Mesenteric fat pad (tissue), 1 donor: ENCODE measurements at places on chromosomes 7 and 10. TPM values are rescaled to one million over a fixed set of nuclear protein-coding genes. Genes with fewer than 3 reads are reported as not detected.

DNA sequence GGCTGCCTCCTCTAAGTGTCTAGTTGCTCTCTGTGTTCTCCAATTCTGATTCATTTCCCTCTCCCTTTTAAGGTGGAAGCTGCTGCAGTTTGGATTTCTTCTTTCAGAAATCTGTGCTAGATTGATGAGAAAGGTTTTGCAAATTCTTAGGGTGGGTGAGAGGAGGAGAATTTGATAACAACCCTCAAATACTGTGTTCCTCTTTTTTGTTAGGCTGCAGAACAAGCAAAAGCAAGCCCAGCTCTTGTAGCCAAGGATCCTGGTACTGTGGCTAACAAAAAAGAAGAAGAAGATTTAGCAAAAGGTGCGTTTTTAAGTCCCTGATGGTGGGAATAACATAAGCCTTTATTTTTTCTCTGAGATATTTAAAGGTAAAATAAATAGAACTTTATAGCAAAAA, 49.1 kb downstream of the STAM start:
- no peak for DNase-seq

- DNase-seq, result no peak
These were observed 975 bp downstream of the CNTNAP2 start for GRCh38 chr7:146117576-146117975.

GRCh38 chr7:71860572-71860971, 551.6 kb downstream of the CALN1 start:
- no peak for DNase-seq

- DNase-seq, result no peak
These were observed 28.1 kb downstream of the ARL4A start for GRCh38 chr7:12715372-12716133.

The FAM131B gene
- 1.8 TPM for total RNA-seq

DNA sequence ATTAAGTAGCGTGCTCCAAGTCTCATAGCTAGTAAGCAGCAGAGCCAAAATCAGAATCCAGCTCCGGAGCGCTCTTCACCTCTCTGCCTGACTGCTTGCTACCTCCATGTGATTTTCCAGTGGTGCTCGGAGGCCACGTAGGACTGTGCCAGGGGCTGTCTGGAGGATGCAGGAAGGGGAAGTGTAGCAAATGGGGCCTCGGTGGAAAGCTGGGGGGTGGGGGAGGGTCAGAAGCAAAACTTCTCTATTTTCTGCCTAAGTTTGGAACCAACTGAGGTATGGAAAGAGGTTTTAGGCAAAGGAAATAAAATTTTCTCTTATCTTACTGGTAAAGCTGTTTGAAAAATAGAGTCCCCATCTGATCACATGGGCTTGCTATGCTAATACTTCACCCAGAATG, 108.7 kb downstream of the TBXAS1 start:
- DNase-seq, result no peak

DNA sequence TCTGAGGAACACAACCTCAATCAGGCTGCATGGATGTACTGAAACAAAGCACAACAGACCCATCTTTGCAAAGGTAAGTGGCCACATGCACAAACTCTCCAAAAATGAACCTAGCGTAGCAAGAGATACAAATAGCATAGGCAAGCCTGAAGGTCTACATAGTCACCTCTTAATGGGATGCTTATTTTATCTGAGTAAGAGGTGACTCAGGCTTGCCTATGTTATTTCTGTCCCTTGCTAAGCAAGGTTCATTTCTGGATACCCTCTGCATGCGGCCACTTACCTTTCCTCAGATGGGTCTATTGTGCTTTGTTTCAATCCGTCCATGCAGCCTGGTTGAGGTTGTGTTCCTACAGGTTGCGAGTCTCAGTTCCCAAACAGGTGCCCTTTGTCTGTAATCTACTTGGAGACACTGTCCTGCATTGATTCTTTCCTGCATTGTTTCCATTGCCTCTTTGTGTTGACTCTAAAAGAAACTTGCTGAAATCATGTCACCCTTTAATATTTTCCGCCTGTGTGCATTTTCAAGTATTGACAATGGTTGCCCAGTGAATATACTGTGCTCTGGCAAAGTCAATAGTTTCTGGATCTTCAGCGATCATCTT, 291.8 kb upstream of the LYZL1 start:
- DNase-seq, result no peak

- no peak for DNase-seq
These were observed 147.5 kb downstream of the SLC16A9 start for GRCh38 chr10:59562126-59562525.

The GIMAP6 gene
- total RNA-seq, result 46.6 TPM

DNA sequence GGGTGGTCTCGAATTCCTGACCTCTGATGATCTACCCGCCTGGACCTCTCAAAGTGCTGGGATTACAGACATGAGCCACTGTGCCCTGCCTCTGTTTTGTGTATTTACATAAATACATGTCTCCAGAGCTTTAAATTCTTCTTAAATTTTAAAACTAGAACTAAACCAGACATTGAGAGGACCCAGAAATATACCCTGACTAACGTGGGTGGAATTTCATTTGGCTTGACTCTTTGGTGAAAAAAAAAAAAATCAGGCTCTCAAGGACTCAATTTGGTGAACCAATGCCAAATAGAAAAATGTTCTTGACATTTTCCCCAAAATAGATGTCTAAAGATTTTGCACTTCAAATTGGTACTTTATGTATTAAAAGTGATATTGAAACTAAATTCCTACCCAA, 16.6 kb upstream of the FAS start:
- no peak for DNase-seq

The HECW1 gene
- 2.6 TPM for total RNA-seq

The PON1 gene
- total RNA-seq, result 0.19 TPM

The ZNF727 gene
- 4.1 TPM for total RNA-seq

The IGF2BP3 gene
- total RNA-seq, result 1.2 TPM

GRCh38 chr7:33422825-33423645, 293.7 kb downstream of the BBS9 start:
- no peak for DNase-seq

The TMEM184A gene
- 0.16 TPM for total RNA-seq

The EPO gene
- not detected for total RNA-seq

DNA sequence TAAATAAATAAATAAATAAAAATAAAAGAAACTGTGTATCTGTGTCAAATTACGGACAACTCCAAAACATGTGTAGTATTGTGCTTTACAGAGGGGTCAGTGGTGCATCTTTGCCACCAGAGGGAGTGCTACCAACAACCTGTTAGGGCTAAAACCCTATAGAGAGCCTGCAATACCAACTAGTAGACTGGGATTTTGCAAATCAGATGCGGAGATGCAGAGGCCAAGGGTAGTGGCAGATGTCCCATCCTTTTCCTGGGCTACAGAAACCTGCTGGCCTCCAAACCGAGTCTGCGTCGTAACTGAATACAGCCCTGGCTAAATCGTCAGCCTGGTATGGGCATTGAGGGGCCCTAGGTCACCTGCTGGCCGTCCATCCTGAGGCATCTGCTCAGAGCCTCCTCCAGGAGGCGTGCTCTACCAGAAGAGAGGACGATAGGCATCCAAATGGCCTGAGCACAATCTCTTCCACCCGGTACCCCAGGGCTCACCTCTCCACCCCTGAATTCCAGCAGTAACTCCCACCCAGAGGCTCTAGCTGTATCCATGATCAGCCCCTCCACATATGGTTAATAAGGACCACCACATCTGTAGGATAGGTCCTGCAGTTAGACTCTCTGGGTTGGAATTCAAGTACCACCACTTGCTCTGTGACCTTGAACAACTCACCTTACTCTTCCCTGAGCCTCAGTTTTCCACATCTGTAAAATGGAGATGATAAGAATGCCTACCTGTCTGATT, 6.2 kb upstream of the RRP12 start:
- no peak for DNase-seq

DNA sequence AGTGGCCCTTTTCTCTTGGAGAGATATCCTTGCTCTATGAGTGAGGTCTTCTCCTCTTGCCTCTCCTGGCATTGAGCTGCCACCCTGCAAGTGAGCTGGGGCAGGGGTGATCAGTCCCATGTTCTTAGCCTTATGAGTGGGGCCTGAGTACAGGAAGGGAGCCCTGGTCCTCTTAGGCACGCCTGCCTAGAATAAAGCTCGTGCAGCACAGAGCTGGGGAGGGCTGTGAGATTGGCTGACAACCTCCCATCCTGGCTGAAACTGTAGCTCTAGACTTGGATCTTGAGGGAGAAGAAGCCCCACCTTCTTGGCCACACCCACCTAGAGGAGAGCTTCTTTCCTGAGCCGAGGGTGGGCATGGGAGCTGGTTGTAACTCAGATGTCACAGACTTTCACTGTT, 305.0 kb upstream of the ZNF32 start:
- DNase-seq, result no peak

The HPSE2 gene
- 1.9 TPM for total RNA-seq

The ELFN1 gene
- total RNA-seq, result 3.7 TPM

DNA sequence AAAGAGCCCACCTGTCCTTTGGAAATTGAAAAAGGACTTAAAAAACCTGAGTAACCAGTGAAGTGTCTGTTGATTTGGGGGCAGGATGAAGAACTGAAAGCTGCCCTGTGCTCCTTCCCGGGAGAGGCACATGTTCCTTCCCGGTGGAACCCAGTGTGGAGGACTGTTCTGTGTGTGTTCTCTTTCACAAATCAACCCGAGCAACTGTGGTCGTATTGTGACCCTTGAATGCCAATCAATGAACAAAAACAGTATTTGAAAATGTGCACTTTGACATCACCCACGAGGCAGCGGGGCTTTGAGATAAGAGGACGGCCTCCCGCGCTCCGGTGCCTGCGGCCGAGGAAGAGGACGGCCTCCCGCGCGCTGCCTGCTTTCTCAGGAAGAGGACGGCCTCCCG, 139.0 kb downstream of the VIPR2 start:
- peak; percentile 41 for DNase-seq

DNA sequence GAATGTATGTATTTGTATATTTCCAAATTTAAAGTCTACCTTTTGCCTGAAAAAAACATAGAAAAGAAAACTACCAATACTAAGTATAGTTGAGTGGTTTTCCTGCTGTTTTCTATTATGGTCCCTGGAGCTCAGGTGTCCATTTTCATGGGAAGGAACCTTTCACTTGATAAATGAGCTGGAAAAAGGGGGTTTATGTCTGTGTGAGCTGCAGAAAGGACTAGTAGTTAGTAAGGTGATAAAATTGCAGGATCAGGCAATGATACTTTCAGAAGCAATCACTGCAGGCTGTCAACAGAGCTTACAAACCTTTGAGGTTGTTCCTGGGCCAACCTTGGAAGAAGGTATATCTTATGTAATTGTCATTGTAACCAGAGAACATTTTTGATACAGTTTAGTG, 48.0 kb downstream of the ST7 start:
- no peak for DNase-seq

The STEAP2 gene
- 29.9 TPM for total RNA-seq

DNA sequence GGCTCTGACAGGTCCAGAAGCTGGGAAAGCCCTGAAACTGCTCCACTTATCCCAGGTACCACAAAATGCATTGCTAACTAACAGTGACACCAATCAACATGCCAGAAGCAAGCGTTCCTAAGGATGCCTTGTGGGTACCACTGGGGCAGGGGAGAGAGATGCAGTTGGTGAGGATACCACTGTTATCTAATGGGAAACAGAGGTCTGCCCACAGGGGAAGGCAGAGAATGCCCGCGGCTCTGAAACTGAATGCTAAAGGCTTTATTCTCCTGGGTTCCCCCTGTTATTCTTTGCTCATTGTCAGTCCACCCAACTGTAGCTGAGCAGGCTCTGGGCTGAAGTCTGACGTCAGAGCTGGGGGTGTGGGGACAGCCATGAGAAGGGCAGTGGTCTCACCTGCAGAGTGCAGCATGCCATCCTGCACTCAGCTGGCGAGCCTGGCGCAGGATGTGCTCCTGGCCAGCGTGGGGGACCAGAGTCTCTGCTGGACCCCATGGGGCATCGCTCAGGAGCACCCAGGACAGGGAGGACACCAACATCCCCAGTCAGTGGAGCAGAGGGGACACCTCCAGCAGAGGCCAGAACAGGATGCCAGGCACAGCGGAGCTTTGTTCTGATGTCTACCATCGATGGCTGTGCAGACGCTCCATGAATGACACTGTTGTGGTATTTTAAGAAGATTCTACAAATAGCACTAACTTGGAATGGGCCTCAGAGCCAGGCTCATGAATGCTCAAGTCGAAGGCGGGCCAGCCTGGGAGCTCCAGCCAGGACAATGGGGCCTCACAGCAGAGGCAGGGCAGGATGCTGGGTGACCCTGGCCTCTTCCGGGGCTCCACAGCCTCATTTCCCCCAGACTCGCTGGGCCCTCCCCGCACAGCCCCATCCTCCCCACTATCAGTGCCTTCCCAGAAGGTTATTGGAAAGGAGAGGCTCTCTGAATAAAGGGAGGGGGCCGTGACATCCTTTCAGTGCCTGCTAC, 95.8 kb downstream of the ARHGAP22 start:
- no peak for DNase-seq

GRCh38 chr10:14598809-14599764, 175.6 kb downstream of the FAM107B start:
- DNase-seq, result no peak

The NUTM2D gene
- total RNA-seq, result 2.1 TPM

- DNase-seq, result peak; percentile 80
These were observed 278.0 kb downstream of the TNS3 start for GRCh38 chr7:47303695-47304453.

- no peak for DNase-seq
These were observed 528.5 kb downstream of the LRMDA start for GRCh38 chr10:75959912-75960311.

- no peak for DNase-seq
These were observed 536.6 kb downstream of the TCERG1L start for GRCh38 chr10:130774871-130775270.

GRCh38 chr7:37408291-37409228, 40.1 kb downstream of the ELMO1 start:
- no peak for DNase-seq

The PRPS1L1 gene
- not detected for total RNA-seq

DNA sequence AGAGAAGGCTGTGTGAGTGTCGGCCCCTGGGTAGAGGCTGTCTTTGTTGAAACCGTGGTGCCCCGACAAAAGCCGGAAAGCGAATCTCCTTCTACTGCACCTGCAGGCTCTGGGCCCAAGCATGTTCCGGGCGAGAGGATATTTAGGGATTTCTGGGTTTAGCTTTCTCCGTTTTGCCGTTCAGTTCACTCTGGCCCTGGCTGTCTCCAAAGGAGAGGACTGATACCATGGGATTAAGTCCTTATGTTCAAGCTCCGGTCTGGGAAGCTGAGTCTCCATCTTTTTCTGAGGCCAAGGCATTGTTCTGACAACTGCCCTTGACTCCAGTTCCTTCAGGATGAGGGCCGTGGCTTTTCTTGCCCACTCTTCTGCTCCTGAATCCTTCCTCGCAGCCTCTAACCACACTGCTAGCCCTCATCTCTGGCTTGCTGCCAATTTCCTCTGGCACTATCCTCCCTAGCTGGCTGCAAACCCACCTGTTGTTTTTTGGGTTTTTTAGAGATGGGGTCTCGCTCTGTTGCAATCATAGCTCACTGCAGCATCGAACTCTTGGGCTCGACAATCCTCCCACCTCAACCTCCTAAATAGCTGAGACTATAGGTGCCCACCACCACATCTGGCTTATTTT, 206.8 kb downstream of the SKIDA1 start:
- no peak for DNase-seq

- no peak for DNase-seq
These were observed 60.0 kb downstream of the MINDY4 start for GRCh38 chr7:30831227-30831626.

DNA sequence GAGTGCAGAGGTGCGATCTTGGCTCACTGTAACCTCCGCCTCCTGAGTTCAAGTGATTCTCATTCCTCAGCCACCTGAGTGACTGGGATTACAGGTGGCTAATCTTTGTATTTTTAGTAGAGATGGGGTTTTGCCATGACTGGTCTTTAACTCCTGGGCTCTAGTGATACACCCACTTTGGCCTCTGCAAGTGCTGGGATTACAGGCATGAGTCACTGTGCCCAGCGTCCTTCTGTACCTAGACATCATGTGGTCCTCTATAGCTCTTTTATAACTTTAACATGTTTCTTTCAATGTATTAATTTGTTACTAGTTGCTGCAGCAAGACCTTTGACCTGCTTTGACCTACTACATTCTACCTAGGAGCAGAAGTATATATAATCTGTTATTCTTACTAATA, 38.7 kb upstream of the BICC1 start:
- no peak for DNase-seq
